ENCODE measurements at places on chromosomes 6 and 20.

DNA sequence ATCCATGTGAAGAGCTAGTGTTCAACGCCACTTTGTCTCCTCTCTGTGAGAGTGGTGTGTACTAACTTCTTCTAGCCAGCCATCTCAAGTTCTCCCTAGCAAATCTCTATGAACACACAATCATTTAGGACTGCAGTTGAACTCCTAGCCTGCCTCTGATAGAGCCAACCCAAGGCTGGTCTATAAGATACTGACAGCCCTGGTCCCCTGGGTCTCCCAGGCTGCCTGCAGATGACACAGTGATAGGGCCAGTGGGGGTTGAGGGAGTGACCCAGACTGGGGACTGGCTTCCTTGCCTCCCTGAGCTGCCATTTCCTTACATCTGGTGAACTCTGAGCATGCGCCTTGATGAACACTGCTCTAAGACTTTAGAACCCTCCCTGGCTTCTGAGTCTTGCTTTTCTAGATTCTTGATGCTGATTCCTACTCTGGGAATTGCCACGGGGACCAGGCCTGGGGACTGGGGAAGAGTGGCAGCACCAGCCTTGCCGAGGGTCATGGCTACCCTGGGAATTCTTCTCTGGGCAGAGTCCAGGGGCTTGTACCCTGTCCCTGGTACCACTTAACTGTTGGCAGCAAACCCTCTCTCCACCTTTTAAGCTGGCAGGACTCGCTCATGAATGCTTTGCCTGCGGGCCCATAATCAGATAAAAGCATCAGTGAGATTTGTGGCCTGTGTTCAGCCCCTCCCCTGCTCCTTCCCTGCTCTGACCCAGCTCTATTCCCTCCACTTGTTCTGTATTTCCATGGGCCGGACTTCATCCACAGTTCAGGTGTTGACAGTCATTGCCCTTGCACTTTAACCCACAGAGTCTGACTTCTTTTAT is 130.8 kb upstream of the CHD6 start:
- DNase-seq: no peak

DNA sequence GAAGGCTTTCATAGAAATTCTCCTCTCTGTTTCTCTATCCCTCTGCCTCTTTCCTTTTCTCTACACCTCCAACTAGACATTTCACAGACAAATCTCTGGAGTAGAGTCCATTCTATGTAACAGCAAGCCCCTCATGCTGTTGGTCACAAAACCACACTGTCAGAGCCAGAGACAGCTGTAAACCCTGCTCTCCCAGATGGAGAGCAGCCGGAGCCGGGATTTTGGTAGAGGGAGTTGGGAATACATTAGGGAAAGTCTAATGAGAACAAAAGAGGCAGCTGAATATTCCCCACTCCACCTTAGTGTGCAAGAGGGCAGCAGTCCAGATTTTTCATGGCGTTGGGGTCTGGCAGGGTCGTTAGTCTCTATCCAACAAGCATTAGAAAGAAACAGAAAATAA is 68.3 kb upstream of the EDN1 start:
- DNase-seq: no peak

DNA sequence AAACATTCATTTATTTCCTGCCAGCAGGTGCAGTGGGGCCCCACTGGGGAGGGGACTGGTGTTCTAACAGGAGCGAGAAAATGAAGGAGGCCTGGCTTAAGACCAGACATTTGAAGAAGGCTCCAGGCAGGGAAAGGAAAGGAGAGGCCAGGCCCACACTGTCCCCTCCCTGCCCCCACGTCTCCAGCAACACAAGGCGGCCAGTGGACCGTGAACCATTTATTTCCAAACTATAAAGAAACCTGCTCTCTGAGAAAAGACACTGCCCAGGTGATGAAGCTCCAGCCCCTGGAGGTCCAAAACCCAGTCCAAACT is 41.4 kb upstream of the CDH22 start:
- no peak for DNase-seq

- DNase-seq: no peak
These were observed 208.8 kb downstream of the TFAP2B start for GRCh38 chr6:51027283-51028065.

DNA sequence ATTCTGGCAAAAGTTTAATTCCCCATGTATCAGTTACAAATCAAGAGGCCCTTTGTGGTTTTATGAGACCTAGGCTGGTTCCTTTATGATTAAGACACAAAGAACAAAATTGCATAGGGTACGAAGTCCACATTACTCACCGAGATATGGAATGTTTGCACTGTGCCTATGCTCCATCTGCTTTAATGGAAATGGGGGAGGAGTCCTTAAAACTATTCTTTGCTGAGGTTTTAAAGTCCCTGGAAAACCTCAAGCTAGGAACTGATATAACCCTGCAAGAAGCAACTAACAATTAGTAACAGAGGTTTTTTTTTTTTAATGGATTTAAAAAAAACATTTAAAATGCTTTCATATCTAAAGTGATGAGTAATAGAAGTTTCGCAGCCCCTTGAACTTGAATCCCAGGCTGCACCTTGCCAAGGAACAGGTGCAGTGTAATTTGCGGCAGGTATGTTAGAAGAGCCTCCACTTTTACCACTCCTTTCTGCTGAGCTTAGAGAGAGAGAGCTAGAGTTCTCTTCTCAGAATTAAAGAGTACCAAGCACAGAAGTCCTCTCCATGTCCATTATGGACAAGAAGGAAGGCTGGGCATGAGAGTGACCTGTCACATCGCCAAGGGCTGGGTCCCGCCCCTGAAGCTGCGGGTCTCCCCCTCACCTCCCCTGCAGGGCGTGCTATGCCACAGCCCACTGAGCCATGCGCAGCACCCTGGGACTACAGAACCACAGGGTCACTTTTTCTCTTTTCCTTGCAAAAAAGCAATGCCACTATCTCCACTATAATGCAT is 2.3 kb downstream of the SERPINB1 start:
- DNase-seq: no peak

DNA sequence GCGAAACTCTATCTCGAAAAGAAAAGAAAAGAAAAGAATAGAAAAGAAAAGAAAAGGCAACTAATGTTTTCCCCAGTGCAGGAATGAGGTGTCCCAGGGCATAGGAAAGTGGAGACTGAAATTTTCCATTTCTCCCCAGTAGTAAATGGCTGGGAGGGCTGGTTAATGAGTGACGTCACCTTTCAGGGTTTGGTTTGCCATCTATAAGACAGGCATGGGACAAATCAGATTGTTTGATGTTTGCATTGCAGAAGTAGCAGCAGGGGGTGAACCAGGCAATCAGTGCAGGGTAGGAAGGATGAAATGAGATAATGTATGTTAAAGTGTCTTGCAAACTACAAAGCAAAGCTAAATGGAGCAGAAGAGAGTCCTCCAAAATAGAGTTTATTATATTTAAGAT is 533.4 kb downstream of the PKHD1 start:
- no peak for DNase-seq

GRCh38 chr6:42229506-42230119 is 12.0 kb upstream of the MRPS10 start:
- DNase-seq: no peak

GRCh38 chr6:85041376-85041775 is 277.0 kb upstream of the TBX18 start:
- no peak for DNase-seq

- no peak for DNase-seq
These were observed 74.1 kb downstream of the SLC35B3 start for GRCh38 chr6:8361259-8361658.

DNA sequence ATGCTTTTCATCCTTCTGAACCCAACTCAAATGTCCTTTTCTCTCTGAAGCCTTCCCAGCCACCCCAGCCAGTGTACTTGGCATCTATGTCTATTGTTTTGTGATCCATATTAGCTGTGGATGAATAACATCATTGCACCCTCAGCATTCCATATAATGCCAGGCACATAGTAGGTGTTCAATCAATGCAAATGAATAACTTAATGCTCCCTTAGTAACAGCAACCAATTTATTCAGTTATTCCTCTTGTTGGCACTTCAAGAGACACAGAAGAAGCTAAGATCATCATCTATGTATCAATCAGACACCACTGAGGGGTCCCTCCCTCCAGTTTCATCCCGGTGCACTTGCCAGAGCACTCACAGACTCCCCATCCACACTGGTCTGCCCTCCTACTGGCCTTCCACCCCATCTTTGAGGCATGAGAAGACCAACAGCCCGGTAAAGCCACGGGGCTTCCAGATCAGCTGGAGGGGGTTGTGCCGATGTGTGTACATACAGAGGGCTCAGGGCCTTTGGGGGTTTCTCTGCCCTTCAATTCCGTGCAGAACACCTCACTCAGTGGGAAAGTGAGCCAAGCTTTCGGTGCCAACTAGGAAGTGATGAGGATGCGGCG is 2.4 kb upstream of the TAF8 start:
- DNase-seq: no peak

GRCh38 chr6:152207915-152208714 is 400.6 kb downstream of the ESR1 start:
- no peak for DNase-seq

- no peak for DNase-seq
These were observed 16.5 kb upstream of the CNKSR3 start for GRCh38 chr6:154526996-154527395.

DNA sequence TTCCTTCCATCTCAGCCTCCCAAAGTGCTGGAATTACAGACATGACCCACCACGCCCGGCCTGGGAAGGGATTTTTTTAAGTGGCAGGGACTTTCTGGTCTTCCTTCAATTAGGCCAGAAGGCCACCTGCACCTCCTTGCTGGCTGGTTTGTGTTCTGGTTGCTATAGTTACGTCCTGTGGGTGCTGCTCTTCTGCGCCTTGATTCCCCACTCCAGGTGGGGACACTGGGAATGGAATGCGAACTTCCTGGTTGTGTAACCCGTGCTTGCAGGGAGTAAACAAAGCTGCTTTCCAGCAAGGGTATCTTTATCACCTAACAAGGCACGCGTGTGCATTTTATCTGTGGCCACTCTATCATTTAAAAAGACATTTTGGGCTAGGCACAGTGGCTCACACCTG is 117.7 kb downstream of the PLEKHG1 start:
- DNase-seq: no peak

DNA sequence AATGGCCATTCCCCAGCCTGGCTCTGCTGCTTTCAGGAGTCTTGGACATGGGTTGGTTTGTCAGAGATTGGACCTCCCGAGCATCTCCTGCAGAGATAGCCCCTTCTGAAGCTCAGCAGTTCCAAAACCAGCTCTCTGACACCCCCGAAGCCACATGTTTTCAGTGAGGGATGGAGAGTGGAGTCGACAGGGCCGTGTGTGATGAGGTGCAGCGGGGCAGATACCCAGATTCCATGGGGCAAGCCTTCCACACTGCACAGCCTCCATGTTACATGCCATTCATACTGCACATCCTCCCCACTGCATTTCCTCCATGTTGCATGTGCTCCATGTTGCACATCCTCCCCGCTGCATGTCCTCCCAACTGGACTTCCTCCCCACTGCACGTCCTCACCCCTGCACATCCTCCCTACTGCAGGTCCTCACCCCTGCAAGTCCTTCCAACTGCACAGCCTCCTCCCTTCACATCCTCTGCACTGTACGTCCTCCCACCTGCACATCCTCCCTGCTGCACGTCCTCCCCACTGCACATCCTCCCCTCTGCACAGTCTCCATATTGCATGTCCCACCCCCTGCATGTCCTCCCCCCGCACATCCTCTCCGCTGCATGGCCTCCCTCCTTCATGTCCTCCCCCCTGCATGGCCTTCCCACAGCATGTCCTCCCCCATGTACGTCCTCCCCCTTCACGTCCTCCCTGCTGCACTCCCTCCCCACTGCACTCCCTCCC is 112.2 kb downstream of the SYNDIG1 start:
- no peak for DNase-seq

DNA sequence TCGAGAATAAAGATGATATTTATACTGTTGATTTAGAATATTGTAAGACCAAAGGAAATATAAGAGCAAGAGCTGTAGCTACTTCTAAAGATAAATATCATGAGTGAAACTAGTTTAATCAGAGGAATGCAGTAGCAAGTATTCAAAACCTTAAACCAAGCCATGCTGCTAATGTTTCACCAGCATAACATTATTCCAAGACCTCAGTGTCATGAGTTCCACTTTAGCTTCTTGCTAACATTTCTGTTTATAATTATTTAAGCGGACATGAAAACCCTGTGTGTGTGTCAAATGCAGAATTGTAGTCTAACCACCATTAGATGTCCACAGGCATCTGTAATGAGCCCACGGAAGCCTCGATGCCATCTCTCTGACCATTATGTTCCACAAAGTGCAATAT is 752.6 kb upstream of the MARCKS start:
- no peak for DNase-seq

GRCh38 chr6:57432919-57433684 is 115.7 kb downstream of the PRIM2 start:
- DNase-seq: no peak

DNA sequence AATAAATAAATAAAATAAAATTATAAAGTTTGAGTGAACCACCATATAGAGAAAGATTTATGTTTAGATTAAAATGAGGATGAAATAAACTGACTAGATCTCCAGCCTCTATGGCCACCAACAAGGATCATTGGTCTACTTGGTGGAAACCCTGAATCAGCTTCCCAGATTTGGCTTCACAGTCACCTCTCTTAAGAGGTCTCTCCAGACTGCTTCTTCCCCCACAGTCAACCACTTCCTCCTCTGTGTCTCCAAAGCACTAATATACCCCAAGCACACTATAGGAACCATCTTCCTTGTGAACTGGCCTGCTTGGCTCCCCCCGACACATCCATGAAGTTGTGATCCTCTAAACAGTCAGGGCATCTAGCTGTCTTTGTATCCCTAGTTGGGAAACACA is 529.6 kb upstream of the RNF217 start:
- no peak for DNase-seq

DNA sequence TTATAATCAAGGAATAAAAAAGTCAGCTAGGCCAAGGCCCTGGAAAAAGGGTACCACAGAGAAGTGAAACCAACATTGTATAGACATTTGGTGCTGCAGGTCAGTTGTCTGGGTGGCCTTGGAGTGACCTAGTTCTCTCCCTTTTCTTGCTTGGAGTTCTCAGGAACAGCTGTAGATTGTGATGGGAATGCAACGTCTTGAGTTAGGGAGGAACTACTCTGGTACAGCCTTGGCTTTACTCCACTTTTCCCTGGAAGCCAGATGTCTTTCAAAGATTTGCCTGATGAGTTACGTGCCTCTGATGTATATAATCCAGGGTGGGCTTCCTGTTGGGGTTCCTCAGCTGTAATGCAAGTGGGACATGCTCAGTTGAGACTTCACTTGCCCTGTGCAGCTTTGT is 694.7 kb downstream of the HTR1B start:
- DNase-seq: no peak

DNA sequence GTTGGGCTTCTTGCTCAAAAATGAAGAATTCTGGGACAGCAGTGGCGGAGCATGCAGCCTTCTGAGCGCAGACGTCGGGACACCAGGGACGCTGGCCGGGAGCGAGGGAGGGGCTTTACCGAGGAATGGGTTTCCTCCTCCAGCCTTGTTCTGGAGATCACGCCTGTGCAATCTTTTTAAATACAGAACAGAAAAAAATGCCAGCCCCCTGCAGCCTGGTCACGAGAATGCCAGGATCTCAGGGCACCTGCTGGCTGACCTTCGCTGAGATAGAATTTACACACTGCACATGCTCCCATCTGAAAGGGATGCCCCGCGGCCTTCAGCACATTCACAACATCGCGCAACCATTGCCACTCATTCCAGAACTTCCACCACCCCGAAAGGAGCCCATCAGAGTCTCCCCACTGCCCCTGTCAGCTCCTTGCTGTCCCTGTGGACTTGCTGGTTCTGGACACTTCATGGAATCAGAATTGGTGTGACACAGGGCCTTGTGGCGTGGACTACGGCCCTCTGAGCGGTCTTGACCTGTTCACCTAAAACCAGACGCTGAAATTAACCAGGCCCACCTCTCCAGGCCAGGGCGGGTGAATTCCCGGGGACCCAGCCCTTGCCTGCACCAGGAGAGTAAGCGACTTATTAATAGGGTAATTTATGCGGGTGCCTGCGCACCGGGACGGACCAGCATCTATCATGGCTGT is 20.6 kb upstream of the BHLHE23 start:
- no peak for DNase-seq

- no peak for DNase-seq
These were observed 541.7 kb upstream of the FLRT3 start for GRCh38 chr20:14879020-14879697.

All from SIG-M5 (cell line).